Right lung (tissue), 10 donors: ENCODE measurements at places on chromosomes 13 and 19. TPM values are rescaled to one million over a fixed set of nuclear protein-coding genes. Genes with fewer than 3 reads are reported as not detected.

- DNase-seq: no peak
Observed at GRCh38 chr19:19409631-19410030, 4.2 kb downstream of the GATAD2A start.

DNA sequence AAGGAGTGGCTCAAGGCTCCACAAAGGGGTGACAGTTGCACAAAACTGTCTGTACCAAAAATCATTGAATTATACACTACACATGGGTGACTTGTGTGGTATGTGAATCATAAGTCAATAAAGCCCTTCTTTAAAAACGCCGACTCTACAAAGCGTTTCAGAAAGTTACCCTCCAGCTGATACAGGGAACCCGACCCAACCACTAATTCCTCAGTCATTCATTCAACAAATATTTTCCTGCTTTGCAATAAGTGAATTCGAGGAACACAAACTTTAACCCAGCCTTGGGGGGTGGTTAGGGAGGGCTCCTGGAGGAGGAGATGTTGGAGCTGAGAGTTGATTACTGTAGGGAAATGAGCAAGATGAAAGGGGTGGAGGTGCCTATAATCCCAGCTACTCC lies 32.0 kb downstream of the LTBP4 start:
- no peak for DNase-seq

- DNase-seq: no peak
Observed at GRCh38 chr13:106917024-106917571, 349.2 kb upstream of the ARGLU1 start.

The METTL21C gene
- not detected for polyA plus RNA-seq

DNA sequence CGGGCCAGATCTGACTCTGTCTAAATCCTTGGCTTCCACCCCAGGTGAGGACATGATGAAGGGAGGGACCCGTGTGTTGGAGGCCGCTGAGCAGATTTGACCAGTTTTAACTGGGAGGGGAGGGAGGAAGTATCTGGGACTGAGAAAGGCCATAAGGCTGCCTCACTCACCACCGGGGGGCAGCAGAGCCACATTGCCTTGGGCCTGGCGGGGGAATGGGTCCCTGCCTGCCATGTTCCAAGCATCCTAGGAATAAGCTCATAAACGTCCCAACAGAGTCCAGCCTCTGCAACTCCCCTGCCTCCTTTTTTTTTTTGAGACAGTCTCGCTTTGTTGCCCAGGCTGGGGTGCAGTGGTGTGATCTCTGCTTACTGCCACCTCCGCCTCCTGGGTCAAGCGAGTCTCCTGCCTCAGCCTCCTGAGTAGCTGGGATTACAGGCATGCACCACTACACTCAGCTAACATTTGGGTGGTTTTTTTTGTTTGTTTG lies 15.5 kb downstream of the MAST3 start:
- DNase-seq: peak; percentile 57

The NCAN gene
- 0.07 TPM for polyA plus RNA-seq

GRCh38 chr19:46984077-46985010 lies 35.3 kb upstream of the NPAS1 start:
- DNase-seq: no peak

The MPV17L2 gene
- polyA plus RNA-seq: 5.2 TPM

The SPTBN4 gene
- polyA plus RNA-seq: 1.9 TPM

The SLC8A2 gene
- 0.19 TPM for polyA plus RNA-seq

DNA sequence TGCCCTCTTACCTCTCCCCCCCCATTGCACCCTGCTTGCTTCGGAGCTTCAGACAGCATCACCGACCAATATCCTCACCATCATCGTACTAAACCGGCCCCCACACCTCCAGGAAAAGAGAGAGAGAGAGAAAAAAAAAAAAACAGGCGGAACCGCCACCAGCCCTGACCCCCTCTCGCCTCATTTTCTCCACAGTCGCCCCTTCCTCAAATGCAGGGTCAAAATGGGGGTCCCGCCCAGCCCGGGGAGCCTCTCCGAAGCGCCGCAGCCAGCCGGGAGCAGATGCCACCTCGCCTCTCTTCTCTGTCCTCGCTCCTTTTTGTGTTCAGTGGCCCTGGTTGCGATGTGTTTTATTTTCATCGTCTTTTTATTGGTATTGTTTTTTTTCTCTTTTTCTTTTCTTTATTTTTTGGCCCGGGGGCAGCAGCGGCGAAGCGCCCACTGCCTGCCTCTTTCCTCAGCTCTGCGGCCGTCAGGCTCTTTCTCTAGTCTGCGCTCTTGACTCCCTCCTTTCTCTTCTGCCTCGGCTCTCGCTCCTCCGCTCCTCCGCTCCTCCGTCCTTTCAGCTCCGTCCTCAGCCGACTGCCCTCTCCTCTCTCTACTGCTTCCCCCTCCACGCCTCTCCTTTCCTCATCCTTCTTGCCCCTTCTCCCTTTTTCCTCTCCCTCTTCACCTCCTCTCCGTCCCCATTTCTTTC lies 41.4 kb downstream of the DEDD2 start:
- DNase-seq: no peak

DNA sequence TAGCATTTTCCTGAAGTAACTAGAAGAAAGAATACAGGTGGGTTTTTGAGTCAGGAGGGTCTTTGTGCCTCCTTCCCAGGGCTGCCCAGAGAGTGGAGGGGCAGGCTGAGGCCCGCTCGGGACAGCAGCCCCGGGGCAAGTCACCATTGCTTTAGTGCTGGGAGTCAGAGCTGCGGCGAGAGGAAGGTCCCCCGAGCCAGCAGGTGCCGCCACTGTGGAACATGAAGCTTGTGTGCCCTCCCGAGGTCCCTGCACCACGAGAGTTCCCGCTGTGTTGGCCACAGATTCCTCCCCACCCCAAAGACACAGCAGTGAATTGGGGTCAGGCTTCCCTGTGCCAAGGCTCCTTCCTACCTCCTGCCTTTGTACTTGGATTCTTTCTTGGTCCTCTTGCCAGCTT lies 50.9 kb upstream of the TEX29 start:
- DNase-seq: no peak

GRCh38 chr13:87678372-87678752 lies 7.2 kb downstream of the SLITRK5 start:
- no peak for DNase-seq

DNA sequence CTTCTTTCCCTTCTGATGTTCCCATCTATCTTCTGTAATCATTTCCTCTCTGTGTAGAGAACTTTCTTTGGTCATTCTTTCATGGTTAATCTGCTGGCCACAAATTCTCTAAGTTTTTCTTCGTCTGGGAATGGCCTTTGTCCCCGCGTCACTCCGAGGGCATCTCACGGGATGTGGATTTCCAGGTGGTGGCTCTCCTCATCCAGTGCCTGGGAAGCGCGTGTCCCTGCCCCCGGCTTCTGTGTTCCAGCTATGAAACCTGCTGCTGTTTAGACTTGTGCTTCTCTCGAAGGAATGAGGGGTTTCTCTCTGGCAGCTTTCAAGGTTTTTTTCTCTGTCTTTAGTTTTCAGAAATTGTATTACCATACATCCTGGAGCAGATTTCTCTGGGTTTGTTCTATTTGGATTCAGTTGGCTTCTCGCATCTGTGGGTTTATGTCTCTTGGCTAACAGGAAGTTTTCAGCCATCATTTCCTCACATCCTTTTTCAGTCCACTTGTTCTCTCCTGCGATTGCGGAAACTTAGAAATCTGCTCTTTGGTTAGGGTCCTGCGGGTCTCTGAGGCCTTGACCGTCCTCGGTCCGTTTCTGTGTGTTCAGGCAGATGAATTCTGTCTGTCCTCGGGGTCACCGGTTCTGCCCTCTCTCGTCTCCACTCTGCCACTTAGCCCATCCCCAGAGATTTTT lies 36.9 kb upstream of the DCUN1D2 start:
- no peak for DNase-seq

DNA sequence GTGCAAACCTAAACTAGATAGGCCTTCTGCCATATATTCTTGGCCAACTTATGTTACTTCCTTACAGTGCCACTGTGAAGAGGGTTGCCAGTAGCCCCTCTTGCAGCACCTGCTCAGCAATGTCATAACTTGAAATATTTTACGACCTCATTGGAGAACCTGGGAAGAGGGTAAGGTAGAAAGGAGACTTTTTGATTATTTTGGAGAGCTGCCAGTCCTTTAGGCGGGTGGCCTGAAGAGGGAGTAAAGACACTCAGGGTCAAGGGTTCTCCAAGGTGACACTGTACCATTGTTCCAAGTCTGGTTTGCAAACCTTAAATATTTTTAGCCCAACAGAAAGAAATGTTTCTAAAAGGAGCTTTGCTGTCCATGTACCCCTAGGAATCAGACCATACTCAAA lies 118.3 kb downstream of the FLT1 start:
- DNase-seq: no peak

The PGLYRP2 gene
- polyA plus RNA-seq: not detected

DNA sequence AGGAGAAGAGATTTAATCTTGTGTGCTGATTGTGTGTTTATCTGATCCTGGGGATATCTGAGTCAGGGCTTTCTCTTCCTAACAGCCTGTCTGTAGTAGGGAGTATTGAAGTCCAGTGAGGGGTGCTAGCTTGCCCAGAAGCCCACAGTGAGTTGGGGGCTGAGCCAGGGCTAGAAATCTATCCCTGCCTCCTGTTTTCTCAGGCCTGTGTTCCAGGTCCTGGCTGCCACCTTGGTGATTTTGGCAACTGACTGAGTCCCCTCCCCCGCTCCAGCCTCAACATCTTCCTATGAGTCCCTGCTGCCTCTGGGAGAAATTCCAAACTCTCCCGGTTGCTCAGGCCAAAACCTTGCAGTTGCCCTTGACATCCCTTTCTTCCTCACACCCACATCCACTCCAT lies 7.7 kb upstream of the NOVA2 start:
- DNase-seq: no peak

DNA sequence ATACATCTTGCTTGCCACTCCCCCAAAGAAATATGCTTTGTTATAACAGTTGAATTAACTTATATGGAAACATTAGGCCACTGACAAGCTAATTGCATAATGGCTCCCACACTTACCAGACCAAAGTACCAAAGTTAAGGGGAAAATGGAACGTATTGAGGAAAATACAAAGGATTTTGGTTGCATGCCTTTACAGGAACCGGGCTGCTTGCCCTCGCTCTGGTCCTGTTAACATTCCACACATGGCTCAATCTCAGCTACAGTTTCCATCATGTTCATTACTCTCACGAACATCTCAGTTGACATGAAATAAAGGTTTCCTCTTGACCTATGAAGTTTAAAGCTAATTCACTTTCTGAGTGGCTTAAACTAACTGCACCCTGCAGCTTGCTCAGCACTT lies 220.7 kb upstream of the RXFP2 start:
- no peak for DNase-seq

- no peak for DNase-seq
Observed at GRCh38 chr13:110262508-110263291, 44.3 kb downstream of the COL4A1 start.

The DPP9 gene
- 34.1 TPM for polyA plus RNA-seq

DNA sequence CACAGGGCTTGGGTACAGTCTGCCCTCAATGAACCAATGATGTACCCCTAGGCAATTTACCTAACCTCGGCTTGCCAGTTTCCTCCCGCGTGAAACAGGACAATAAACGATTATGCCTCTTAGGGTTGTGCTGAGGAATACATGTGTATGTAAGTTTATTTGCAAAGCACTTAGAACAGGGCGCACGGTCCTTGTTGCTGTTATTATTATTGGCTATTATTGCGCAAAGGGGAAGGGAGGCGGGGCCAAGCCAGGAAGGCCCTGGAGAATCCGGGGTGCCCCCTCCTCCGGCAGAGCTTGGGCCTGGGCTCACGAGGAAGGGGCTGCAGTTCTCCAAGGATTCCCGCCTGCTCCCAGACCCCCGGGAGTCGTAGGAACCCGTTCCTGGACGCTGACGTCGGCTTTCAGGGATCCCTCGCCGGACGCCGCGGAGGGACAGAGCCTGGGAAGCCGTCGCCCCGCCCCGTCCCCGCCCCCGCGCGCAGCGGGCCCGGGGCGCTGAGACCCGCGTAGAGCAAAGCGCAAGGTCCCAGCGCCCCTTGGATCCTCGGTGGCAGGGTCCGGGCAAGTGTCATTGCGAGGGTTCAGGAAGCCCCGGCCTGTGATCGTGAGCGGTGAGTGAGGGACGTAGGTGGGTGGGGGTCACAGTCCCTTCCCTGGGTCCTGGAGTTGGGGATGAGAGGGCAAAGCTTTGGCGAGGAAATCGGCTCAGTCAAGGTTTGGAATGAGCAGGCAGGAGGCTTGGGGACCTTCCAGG lies at the start of gene TMEM91:
Gene TMEM91 (plus strand): TSS at position 293 of the 757 bp plus-strand sequence. CDS start 1,777 bp downstream, outside the sequence.
- DNase-seq: no peak

The PRSS57 gene
- polyA plus RNA-seq: 0.36 TPM

DNA sequence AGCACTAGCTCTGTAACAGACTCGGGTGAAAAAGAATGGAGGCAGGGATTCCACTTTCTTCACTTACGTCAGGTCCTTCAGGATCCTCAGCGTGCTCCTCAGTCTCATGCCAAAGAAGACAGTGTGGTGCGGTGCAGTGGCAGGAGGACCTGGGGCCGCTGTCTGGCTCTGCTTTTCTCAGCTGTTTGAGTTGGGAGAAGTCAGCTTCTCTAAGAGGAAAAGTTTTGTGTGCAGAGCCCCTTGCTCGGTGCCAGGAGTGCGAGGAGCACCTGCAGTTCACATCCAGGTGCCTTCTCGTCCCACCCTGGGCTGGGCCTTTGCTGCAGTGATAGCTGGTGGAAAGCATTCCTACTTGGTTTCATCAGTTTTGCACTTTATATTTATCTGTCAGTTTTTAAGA lies 77.9 kb upstream of the TEX29 start:
- no peak for DNase-seq

DNA sequence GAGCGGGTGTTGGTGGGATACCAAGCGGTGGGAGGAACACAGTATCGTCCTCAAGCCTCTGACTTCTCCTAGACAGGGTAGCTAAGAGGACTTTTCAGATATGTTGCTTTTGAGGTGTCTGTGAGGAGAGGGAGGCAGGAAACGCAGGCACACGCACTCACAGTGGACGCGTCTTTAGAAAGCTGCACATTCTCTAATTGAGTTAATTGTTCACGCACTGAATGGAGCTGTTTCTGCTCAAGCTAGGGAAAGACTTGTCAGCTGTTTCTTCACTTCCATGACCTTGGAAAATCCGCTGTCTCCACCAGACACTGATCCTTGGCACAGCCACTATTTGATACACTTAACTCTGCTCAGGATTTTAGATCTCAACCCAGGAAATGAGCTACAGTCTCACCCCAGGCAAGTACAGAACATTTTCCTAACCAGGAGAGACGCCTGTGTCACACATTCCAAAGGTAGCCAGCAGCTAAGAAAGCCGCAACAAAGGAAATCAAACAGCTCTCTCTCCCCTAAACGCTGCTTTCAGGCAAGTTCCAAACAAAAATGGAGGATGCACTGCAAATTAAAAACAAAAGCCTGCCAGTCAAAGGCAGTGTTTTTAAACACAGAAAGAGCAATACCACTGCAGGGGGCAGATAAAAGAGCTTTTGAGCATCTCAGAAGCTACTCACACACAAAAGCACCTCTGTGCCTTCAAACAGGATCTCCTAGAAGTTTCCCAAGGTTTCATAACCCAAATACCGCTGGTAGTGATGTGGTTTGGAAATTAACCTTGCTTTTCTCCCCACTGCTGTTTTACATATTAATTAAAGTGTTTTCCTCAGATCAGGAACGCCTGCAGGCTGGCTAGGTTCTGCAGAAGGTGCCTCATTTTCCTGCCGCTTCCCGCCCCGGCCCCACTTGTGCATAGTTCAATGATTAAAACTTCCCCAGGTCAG lies 57.3 kb downstream of the IRS2 start:
- DNase-seq: no peak
